ENCODE measurements at places on chromosomes 6 and 20. TPM values are rescaled to one million over a fixed set of nuclear protein-coding genes. Genes with fewer than 3 reads are reported as not detected.

Gene DUSP15
- total RNA-seq: not detected

DNA sequence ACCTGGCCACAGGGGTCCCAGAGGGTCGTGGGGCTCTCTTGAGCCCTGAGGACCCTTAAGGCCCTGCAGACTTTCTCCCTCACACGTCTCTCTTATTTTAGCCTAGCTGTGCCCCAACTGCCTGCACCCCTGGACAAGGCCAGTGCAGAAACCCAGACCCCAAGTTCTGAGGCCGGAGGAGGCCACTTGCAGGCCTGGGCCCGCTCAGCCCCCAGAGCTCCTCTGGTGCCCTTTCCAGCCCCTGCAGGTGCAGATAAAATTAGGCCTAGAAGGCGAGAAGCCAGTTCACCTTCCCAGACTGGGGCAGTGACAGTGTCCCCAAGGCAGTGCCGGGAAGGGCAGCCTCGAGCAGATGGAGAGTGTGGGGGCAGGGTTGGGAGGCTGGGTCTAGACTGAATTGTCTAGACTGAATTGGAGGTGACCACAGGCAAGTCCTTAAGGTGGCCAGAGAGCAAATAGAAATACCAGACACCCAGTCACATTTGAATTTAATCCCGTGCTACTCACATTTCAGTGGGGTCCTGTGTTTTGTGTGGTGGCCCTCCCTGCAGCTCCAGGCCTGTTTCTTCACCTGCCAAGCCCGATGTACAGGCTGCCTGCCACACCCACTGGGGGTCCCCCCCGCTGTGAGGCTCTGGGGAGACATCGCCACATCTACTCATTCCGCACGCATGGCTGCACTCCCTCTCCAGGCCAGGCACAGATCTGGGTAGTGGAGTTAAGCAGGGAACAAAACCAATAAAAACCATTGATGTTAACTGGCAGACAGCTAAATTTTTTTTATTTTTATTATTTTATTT is 8.6 kb upstream of the IP6K3 start:
- DNase-seq: no peak

GRCh38 chr6:71038711-71039344 is 82.0 kb upstream of the B3GAT2 start:
- DNase-seq: no peak

- no peak for DNase-seq
These were observed 120.1 kb upstream of the CCDC28A start for GRCh38 chr6:138653435-138653834.

Gene FITM2
- total RNA-seq: 10.1 TPM

GRCh38 chr6:106757267-106757666 is 127.9 kb downstream of the QRSL1 start:
- DNase-seq: no peak

Gene MTFR2
- total RNA-seq: not detected

DNA sequence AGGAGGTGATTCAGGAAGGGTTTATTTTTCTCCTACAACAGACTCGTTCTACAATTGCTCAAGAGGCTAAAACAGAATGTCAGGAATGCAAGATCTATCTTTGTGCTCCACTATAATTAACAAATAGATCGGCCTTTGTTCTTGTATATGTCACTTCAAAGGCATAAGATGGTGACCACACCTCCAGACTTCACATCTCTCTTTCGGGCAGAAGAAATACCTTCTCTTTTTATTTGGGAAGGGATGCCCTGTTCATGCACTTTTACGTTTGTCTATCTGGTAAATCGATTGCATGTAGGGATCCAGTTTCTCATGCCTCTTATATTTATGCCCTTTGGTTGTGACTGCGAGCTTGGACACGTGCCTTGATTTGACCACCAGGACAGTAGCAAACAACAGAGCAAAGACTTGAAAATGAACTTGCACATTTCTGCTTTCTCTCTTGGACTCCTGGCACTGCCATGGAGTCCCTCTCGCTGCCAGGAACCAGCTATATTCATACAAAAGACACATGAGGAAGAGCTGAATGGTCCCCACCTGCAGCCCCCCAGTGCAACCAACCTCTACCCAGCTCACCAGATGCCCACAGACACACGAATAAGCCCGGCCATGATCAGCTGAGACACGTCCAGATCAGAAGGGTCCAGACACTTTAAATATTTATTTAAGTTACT is 219.8 kb upstream of the STXBP5 start:
- DNase-seq: no peak

Gene SLC22A2
- total RNA-seq: not detected

DNA sequence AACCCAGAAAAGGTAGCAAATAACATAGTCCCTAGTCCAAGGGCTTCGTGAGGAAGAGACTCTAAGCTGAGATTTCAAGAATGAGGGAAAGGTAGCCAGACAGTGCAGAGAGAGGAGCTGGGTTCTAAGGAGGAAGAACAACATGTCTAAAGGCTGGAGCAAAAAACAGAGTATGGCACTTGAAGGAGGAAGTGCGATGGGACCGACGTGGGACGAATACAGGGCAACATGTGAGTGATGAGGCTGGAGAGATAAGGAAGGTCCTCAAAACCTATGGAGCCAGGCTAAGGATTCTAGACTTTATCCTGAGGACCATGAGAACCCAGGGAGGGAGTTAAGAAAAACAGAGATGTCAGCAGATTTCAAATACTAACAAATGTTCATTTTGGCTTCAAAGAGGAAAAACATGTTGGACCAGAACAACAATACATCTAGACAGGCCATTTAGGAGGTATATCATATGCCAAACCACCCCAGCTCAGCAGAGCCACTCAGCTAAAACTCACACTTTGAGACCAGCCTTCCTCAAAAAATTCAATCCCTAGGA is 17.5 kb downstream of the ATXN1 start:
- DNase-seq: no peak

- no peak for DNase-seq
These were observed 91.4 kb upstream of the BTBD3 start for GRCh38 chr20:11826334-11826733.
